ENCODE measurements at places on chromosomes 5 and 9. TPM values are rescaled to one million over a fixed set of nuclear protein-coding genes. Genes with fewer than 3 reads are reported as not detected.
A peak's percentile ranks its signal among the peaks of the same experiment; 100 is the strongest.

- H3K4me1 ChIP-seq, result no peaks in the 10 kb centered on the region
- H3K36me3 ChIP-seq, result no peaks in the 10 kb centered on the region
- no peak for DNase-seq
- no peaks in the 10 kb centered on the region for H3K27me3 ChIP-seq
- no peak overlapping the region for H3K27ac ChIP-seq
These were observed 345.6 kb upstream of the ACTBL2 start for GRCh38 chr5:57828221-57828620.

DNA sequence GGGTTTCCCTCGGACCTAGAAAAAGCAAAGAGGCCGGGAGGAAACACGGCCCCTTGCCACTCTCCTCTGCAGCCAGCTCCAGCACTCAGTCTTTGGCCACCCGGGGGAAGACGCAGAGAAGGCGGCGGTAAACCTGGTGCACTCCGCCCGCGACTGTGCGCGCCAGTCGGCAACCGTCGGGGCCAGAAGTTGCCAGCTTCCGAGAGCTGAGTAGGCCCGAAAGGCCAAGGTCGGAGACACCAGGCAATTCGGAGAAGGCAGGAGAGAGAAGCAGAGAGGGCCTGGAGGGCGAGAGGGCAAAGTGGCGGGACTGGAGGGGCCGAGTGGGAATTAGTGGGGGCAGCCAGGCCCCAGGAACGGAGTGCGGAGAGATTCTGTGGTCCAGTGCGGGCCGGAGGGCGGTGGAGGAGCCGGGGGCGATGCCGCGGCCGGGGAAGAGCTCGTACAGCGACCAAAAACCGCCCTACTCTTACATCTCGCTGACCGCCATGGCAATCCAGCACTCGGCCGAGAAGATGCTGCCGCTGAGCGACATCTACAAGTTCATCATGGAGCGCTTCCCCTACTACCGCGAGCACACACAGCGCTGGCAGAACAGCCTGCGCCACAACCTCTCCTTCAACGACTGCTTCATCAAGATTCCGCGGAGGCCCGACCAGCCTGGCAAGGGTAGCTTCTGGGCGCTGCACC, at the start of gene FOXB2:
Gene FOXB2 (plus strand): TSS at position 420 of the 690 bp plus-strand sequence. CDS start 0 bp downstream, at position 420.
- no peak within 1 kb of the TSS for H3K27ac ChIP-seq
- H3K4me1 ChIP-seq, result peaks cover 62% of the 10 kb centered on the region
- no peak for DNase-seq

The ANXA2R gene
- 0.57 TPM for polyA plus RNA-seq

GRCh38 chr9:98220911-98221310, 28.5 kb upstream of the CORO2A start:
- H3K4me1 ChIP-seq, result peaks cover 5% of the 10 kb centered on the region
- no peaks in the 10 kb centered on the region for H3K27me3 ChIP-seq
- no peak overlapping the region for H3K27ac ChIP-seq
- no peak overlapping the region for H3K4me3 ChIP-seq

DNA sequence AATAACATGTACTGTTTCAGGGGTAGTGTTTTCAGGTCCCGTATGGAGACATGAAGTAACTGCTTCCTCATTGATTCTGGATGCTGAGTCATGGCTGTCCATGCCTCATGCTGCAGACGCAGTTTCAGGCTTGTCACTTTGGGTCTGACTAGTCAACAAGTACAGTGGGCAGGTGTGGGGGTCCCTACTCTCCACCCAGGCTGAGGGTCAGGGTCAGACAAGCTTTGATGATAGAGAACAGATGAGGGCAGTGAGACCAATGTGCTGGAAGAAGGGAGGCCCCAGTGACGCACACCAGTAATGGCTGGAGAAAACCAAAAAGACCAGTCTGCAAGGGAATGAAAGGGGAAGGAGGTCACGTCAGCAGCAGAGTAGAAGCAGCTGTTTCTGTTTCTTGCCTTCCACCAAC, 80.0 kb upstream of the NFIL3 start:
- no peaks in the 10 kb centered on the region for H3K36me3 ChIP-seq
- no peak for DNase-seq
- no peak overlapping the region for H3K27ac ChIP-seq
- no peaks in the 10 kb centered on the region for H3K4me1 ChIP-seq

The GGTA1 gene
- 4.5 TPM for polyA plus RNA-seq

DNA sequence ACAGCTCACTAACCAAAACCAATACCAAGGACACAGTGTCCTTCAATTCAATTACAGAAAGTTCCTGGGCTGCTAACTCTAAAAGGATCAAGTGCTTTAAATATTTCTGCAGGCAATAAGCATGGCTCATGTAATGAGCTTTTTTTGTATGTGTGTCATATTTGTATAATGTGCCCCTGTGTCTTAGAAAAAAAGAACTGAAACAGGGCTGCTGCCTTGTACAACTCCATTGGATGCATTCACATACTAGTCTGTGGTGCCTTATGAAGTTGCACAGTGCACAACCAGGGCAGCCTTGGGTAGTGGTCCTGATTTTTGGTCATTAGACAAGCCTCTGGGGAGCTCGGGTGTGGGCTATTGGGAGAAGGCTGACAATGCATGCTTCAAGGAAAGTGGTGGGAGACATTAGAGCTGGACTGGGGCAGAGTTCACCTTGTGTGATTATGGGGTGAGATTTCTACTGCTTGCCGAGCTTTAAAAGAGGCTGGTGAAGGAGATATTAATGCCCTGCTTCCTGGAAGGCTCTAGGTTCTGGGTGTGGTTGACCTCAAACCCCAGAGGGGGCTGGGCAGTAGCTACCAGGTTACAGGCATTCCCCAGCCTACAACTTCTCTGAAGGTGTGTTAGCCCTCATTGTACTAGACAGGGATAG, 3.6 kb upstream of the CPEB4 start:
- H3K27ac ChIP-seq, result no peak overlapping the region
- no peaks in the 10 kb centered on the region for H3K36me3 ChIP-seq
- no peak for DNase-seq
- peaks cover 11% of the 10 kb centered on the region for H3K4me1 ChIP-seq

The LRRC70 gene
- 2.4 TPM for polyA plus RNA-seq

GRCh38 chr5:170473642-170474041, 30.2 kb upstream of the KCNIP1 start:
- no peaks in the 10 kb centered on the region for H3K27me3 ChIP-seq
- H3K36me3 ChIP-seq, result no peaks in the 10 kb centered on the region
- H3K27ac ChIP-seq, result no peak overlapping the region
- peaks cover 6% of the 10 kb centered on the region for H3K4me1 ChIP-seq

DNA sequence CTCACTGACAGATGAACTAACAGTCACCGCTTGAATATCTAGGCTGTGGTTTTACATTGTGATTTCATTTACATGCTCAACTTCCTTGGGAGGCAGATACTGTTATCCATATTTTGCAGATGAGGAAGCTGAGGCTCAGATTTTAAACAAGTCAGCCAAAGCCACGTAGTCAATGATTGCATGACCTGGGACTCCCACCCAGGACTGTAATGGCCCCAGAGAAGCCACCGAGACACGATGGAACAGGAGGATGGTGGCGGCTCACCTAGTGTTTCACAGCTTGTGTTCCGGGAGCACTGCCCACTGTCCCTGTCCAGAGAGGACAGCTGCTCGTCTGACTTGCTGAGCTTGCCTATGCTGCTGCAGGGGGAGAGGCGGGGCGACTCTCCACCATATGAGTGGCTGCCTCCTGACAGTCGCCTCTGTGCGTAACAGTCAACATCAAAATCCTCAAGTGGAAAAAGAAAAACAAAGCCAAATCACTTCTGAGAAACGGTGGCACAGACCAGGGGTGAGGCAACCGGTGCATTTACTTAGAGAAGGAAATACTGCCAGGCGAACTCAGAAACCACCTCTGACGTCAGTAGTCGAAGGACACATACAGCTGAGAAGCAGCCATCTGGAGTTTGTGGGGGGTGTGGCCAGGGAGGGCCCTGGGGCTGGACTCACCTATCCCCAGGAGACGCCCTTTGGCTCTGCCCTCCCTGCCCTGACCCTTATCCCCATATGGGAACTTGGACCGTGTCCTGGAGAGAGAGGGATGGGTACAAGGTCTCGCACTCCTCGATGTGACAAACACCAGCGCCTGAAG, 82.5 kb downstream of the PRRT1B start:
- H3K27me3 ChIP-seq, result no peaks in the 10 kb centered on the region
- no peak for DNase-seq
- H3K36me3 ChIP-seq, result peaks cover 59% of the 10 kb centered on the region
- no peak overlapping the region for H3K27ac ChIP-seq
- peaks cover 24% of the 10 kb centered on the region for H3K4me1 ChIP-seq

- peak overlapping the region; percentile 83 for H3K4me3 ChIP-seq
- peak; percentile 55 for DNase-seq
- peaks cover 51% of the 10 kb centered on the region for H3K36me3 ChIP-seq
- peak overlapping the region; percentile 60 for H3K27ac ChIP-seq
- H3K27me3 ChIP-seq, result no peaks in the 10 kb centered on the region
These were observed 598 bp downstream of the RGP1 start for GRCh38 chr9:35749515-35750255.

The SLC28A3 gene
- polyA plus RNA-seq, result 0.24 TPM

The NUTM2G gene
- 1.7 TPM for polyA plus RNA-seq

DNA sequence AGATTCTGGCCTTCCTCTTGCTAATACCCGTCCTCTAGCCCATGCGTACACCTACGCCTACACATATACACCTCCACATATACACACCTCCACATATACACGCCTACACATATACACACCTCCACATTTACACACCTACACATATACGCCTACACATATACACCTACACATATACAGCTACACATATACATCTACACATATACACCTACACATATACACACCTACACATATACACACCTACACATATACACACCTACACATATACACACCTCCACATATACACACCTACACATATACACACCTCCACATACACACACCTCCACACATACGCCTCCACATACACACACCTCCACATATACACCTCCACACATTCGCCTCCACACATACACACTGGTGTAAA, 27.2 kb downstream of the AK3 start:
- DNase-seq, result no peak
- no peaks in the 10 kb centered on the region for H3K4me1 ChIP-seq
- H3K27me3 ChIP-seq, result no peaks in the 10 kb centered on the region

The LHFPL2 gene
- 40.1 TPM for polyA plus RNA-seq

DNA sequence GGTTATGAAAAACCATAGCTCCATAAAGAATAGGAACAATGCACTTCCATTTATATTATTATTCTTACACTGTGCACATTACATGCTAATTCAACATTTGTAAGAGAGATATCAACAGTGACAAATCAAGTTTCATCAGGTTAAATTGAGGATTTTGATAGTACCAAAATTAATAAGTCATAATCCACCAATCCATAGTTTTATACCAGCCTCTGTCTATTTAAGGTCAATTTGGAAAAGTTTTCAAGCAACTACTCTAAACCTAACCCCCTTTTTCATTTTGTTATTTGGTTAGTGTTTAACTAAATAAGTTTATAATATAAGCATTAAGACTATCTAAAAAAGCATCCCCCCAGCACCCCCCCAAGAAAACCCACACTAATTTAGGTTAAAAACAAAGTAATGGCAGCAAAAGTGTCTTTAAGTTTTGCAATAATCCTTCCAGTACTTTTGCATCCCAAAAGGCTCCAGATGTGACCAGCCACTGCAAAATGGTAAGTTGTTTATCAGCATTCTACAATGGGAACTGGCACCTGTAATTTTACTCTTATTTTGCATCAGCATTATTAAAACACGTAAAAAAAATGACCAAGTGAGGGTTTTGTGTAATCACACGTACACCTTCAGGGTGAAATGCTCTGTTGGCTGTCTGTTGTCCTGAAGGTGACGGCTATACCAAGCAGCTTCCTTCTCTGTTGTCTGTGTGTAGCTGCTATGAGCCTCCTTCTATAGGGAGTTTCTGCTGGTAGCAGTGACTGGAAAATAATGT, 36.8 kb upstream of the SSBP2 start:
- H3K36me3 ChIP-seq, result no peaks in the 10 kb centered on the region
- DNase-seq, result peak; percentile 89
- H3K4me1 ChIP-seq, result peaks cover 8% of the 10 kb centered on the region
- no peak overlapping the region for H3K4me3 ChIP-seq
- no peaks in the 10 kb centered on the region for H3K27me3 ChIP-seq
- peak overlapping the region; percentile 54 for H3K27ac ChIP-seq

The PAEP gene
- 0.42 TPM for polyA plus RNA-seq

GRCh38 chr5:119373449-119373858, 17.6 kb downstream of the TNFAIP8 start:
- no peak overlapping the region for H3K4me3 ChIP-seq
- no peaks in the 10 kb centered on the region for H3K27me3 ChIP-seq
- no peaks in the 10 kb centered on the region for H3K36me3 ChIP-seq
- H3K4me1 ChIP-seq, result no peaks in the 10 kb centered on the region

DNA sequence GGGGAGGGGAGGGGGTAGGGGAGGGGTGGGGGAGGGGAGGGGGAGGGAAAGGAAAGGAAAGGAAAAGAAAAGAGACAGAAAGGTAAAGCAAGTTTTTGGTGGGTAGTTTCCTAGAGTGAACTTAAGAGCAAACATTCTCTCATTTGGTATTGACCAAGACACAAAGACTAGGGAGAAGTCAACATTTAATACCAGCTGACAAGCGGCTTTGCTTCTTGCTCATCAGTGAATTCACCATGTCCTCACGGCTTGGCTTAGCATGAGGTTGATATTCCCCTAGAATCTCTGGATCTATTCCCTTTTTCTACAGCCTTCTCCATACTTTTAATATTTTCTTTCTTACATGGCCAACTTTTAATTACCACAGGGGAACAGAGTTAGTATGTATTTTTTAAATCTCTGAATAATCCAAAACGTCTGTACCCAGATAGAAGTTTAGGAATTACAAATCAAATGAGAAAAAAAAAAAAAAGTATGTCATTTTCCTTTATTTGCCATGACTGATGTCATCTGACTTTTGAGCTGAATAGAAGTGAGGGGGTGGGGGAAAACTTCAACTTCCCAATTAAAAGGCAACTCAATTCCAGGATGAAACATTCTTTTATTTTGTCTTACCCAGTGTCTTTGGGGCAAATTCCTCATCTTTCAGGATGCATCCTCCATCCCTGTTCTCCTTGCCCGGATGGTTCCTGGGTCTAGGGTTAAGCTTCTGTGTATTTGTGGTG, 40.1 kb upstream of the GLIS3 start:
- no peak overlapping the region for H3K4me3 ChIP-seq
- H3K27me3 ChIP-seq, result no peaks in the 10 kb centered on the region
- DNase-seq, result no peak
- no peak overlapping the region for H3K27ac ChIP-seq
- no peaks in the 10 kb centered on the region for H3K36me3 ChIP-seq

DNA sequence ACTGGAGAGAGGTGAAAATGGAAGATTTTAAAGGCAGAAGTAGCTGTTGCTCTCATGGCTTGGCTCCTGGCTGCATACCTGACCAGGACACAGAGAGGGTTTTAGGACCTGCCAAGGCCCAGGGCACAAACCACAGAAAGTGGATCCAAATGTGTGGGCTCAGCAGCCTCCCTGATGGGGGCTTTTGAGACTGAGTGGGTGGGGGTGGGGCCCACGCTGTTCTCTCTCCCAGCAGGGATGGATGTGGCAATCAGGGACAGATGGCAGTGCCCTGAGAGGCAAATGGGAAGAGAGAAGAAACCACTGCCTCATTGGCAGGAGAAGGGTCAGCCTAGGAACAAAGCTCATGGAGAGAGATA, 34.9 kb upstream of the TIFAB start:
- H3K4me1 ChIP-seq, result peaks cover 57% of the 10 kb centered on the region
- no peak for DNase-seq
- no peak overlapping the region for H3K4me3 ChIP-seq
- H3K27ac ChIP-seq, result no peak overlapping the region
- no peaks in the 10 kb centered on the region for H3K36me3 ChIP-seq

The HRCT1 gene
- polyA plus RNA-seq, result 0.81 TPM

The SLC6A7 gene
- polyA plus RNA-seq, result 33.1 TPM

GRCh38 chr9:98094851-98095250, 24.2 kb downstream of the TRIM14 start:
- peaks cover 2% of the 10 kb centered on the region for H3K4me1 ChIP-seq
- H3K27ac ChIP-seq, result no peak overlapping the region
- no peak for DNase-seq
- no peak overlapping the region for H3K4me3 ChIP-seq
- H3K36me3 ChIP-seq, result peaks cover 23% of the 10 kb centered on the region

The NDUFAF2 gene
- 39.4 TPM for polyA plus RNA-seq
